ENCODE measurements at places on chromosomes 7 and 10.
A peak's percentile ranks its signal among the peaks of the same experiment; 100 is the strongest.

DNA sequence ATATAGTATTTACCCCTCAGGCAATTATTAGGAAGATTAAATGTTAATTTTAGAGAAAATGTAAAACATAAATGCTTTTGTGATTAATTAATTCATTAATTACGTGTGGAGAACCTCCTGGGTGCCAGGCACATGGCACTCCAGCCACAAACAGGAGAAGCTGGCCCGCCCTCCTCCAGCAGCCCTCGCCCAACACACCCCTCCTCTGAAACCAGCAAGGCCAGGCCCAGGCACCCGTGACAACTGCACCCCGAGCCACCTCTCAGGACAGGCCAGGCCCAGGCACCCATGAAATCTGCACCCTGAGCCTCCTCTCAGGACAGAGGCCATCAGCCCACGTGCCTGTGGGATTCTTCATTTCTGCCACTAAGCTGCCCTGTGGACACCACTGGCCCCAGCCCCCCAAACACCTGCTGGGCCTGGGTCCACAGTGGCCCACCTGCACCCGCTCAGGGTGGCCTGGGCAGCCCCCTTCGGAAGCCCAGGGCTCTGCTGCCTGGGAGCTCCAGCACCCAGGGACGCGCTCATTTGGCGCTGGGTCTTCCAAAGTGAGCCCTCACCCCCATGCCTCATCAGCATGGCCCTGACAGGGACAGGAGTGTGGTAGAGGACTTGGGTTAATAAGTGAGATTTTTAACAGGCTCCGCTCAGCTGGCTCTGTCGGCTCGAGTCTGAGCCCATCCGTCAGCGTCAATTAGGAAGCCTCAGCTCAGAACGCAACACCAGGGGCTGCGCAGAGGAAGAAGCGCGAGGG is 482.1 kb downstream of the DNAJB6 start:
- DNase-seq: no peak

GRCh38 chr7:122463631-122464030 is 159.1 kb upstream of the FEZF1 start:
- DNase-seq: no peak

DNA sequence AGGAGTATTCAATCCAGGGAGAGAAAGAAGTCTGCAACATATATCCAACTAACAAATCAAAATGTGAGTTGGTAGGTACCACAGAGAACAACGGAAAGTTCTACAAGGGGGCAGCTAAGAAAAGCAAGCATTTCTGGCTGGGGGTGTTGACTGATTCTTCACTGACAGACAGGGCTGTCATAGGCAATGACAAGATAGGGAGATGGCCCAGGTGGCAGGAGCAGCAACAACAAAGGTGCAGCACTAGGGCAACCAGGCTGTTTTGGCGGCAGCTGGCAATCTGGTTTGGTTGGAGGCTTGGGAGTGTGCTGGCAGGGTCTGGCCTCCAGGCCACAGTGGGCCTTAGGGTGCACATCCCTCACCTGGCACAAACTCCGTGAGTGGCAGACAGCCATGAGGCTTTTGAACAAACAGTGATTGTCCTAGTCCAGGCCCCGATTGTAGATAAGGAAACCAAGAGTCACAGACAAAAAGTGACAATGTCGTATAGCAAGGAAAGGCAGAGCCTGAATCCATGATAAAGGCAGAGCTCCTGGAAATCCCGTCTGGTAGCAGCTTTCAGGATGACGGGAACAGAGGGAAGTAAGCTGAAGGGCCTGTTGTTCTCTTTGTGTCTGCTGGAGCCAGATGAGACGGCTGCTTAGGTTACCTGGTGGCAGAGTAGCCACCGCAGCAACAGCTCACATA is 28.4 kb downstream of the DPCD start:
- no peak for DNase-seq

DNA sequence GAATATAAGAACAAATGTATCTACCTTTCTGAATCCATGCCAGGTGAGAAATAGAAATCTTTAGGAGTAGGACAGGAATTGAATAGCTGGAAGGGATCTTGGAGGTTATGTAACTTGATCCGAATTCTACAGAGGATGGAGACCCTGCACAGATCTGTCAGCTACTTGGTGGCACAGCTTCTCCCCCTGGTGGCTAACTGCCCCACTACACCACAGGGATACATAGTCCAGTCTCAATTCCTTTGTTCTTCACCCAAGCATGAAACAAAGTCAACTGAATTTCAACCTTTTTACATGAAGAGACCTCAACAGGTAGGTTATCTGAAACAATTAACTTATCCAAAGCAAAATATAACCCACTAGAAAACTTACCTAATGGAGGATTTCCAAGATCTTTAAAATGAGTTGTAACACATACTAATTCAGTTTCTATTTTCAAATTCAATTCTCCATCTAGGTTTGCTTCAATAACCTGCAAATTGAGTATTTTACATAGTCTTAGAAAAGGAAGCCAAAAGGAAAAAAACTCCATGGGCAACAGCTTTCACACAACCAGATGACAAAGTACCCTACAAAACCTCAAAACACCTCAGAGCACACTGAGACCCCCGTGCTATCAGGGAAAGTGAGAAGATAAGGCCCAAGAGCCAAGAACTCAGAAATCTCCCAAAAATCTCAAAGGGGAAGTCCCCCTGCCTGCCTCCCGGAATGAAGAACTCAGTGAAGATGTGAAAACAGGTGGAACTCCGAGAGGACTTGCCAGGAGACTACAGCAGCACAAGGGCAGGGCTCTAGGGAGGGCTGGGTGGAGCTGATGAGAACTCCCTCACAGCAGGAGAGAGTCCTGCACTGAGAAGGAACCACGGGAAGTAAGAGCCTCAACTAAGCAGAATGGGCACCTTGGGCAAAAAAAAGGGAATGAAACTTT is 10.3 kb downstream of the HUS1 start:
- DNase-seq: peak; percentile 75

GRCh38 chr10:36677431-36677768 is 448.0 kb upstream of the ANKRD30A start:
- no peak for DNase-seq

DNA sequence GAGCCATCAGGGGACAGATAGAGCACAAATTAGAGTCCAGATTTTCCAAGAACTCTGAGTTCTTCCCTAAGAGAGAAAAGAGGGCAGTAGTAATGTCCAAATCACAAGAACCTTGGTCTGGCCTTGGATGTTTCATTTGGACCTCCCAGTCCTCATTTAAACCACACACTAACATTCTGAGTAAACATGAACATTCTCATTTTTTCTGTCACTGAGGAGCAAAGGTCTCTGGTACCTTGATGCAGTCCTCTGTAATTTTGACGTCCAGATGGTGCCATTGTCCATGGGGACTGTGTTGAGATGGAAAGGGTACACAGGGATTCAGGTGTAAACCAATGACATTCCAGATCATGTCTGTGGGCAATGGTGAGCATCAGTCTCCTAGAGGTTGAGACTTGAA is 225.4 kb upstream of the PHYHIPL start:
- DNase-seq: no peak

DNA sequence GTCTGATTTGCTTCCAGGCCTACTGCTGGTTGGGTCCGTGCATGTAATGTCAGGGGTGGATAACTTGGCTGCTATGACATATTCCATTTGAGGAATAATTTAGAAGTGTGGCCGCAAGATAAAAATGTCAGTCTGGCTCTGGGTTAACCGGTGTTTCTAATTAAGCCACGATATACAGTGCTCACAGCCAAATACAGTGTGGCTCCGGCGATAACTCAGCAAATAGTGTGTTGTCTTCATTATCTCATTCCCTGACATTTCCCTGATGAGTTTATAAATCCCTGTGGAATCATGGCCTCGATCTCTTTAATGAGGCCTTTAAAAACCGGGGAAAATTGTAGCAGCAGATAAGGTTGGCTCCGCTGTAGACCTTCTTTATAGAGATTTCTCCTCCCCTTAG is 1125.0 kb downstream of the TYW1 start:
- DNase-seq: no peak

GRCh38 chr10:100183481-100183880 is 2.3 kb downstream of the ERLIN1 start:
- DNase-seq: peak; percentile 29

DNA sequence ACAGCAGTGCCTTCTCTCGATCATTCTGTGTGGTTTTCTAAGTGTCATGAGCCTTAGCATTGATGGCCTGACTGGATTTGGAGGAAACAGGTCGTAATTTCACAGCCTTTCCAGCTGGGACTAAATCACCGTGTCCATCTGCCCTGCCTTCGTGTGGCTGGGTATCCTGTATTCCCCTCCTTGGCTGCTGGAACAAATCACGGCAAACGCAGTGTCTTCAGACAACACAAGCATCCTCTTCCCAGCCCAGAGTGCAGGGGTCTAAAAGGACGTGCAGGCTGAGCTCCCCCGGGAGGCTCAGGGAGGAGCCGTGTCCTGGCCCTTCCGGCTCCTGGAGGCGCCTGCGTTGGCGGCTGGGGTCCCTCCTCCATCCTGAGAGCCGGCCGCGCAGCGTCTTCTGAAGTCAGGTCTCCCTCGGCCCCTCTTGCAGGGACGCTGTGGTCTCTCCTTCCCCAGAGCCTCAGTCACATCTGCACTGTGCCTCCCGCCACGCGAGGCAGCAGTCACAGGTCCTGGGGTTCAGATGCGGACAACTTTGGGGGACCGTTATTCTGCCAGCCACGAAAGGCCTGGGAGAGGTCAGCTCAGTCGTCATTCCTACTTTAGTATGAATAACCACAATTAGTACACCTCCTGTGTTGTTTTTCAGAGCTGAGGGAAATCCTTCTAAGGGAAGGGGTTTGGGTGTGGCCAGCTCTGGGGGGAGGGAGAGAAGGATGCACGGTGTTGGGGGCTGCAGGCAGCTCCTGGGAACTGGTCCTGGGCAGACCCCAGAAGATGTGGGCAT is 41.1 kb downstream of the FAM20C start:
- no peak for DNase-seq

DNA sequence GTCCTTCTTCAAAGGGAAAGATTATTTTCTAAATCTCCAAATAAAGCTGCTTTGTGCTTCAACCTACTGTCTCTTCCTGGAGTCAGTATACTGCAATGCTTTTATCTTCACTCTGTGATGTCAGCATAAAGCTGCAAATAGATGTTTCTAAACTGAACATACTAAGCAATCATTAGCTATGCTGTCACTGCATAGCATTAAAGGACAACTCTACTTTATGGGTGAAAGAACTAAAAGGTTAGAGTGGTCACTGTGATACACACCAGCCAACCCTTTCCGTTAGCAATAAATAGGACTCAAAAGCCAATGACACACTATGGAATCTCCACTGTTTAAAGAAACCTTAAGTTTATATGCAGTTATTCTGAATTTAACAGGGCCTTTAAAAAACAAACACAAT is 1.8 kb downstream of the CCDC186 start:
- no peak for DNase-seq

DNA sequence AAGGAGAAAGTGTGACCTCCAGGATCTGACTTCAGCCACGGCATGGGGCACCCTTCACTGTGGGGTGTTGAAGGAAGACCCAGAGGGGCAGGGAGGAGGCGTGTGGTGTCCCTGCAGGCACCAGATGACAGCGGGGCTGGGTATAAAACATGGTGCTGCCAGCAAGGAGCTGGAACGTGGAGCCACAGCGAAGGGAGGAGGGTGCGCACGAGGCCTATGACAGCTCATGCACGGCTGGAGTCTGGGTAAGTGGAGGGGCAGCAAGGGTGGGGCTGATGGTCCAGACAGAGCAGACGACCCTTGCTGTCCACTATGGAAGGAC is 27.8 kb upstream of the FOXL3 start:
- no peak for DNase-seq

DNA sequence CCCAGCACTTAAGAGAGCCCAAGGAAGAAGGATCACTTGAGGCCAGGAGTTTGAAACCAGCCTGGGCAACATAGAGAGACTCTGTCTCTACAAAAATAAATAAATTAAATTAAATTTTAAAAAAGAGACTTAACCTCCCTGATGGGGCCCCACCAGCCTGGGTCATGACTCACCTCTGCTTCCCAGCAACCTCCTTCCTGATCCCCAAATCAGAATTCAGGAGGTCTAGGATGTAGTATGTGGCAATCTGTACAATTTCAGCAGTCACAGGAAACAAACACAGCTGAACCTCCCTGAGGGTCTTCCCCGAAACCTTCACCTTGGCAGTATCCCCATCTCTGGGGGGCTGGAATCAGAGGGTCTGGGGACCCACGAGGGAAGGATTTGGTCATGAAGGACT is 9.7 kb upstream of the PPP1R35 start:
- no peak for DNase-seq

- DNase-seq: peak; percentile 25
Measured at GRCh38 chr7:70097645-70098044, 499.4 kb downstream of the AUTS2 start.

GRCh38 chr7:140042386-140042670 is 20.4 kb downstream of the PARP12 start:
- DNase-seq: no peak

GRCh38 chr7:99024066-99024465 is 119.8 kb downstream of the SMURF1 start:
- DNase-seq: no peak

DNA sequence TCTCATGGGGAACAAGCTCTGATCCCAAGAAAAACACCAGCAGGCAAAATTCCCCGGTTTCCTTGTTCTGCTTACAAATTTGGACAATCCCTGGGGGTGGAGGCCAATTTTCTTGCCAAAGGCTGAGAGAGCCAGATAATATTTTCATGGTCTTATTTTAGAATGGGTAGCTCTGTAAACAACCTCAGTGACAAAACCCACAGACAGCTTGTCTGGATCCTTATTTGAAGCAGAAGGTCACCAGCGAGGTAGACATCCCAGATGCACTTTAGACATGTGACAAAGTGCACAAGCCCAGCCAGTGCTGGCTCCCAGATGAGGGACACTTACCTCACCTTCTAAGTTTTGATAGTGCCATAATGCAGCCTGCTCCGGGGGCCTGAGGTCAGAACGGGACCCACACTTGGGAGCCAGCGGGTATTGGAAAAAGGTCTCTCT is 102.6 kb upstream of the DDC start:
- DNase-seq: no peak

GRCh38 chr7:103856929-103857328 is 132.5 kb downstream of the RELN start:
- no peak for DNase-seq

DNA sequence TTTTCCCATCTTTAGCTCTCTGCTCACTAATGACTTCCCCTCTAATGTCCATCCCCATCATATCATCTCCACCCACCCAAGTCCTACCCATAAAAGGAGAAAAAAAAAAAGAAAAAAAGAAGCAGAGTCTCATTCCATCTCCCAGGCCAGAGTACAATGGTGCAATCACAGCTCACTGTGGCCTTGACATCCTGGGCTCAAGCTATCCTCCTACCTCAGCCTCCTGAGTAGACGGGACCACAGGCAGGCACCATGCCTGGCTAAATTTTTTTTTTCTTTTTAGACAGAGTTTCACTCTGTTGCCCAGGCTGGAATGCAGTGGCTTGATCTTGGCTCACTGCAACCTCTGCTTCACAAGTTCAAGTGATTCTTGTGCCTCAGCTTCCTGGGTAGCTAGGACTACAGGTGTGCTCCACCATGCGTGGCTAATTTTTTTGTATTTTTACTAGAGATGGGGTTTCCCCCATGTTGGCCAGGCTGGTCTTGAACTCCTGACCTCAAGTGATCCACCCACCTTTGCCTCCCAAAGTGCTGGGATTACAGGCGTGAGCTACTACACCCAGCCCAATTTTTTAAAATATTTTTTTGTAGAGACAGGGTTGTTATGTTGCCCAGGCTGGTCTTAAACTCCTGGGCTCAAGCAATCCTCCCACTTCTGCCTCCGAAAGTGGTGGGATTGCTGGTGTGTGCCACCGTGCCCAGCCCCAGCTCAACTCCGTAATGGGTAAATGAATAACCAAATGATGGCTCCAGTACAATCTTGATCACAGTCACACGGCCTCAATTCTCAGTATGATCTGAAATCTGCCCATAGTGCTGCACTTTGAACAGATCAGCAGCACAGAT is 24.6 kb upstream of the SGMS1 start:
- DNase-seq: no peak

GRCh38 chr7:128794020-128794419 is 2.3 kb downstream of the CCDC136 start:
- DNase-seq: no peak

Measured in NCI-H526 (cell line).